Globus pallidus (tissue), 1 donor: ENCODE measurements at places on chromosomes 7 and 10.

DNA sequence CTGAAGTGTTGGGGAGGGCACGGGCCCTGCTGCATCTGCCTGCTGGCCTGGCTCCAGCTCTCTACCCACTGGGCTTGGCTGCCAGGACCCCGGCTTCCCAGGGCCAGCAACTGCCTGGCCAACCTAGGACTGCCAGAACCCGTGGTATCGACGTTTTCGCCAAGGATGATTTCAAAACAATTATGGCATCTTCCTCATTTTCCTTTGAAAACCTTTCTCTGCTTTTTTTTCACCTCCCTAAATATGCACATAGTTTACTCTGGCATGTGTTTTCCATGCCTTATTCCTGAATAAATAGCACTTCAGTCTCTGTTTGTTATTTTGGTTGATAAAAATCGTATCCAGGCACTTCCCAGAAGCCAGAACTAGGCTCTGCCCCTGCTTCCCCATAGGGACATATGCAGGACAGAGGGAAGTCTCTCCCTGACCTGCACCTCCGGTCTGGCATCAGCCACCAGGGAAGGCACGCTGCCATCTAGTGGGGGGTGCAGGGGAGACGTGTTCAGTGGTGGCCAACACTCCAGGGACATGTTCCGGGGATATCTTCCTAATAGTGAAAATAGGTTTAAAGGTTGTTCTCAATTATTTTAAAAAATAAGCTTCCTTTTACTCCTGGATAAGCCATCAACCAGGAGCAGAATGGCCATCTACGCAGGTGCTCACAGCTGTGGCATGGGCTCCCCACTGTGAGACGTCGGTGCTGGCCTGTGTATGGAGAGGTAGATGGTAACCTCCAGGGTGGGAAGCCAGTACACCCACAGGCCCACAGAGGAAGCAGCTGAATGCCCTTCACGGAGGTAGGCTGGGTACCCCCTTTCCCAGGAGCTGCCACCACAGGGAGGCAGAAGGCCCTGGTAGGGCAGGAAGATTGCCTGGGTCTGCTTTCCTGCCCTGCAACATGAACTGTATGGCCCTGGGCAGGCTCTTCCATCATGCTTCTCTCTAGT, 30.7 kb upstream of the ANTXRL start:
- peak; percentile 31 for DNase-seq

GRCh38 chr7:70763961-70764691, 367.8 kb upstream of the GALNT17 start:
- peak; percentile 42 for DNase-seq

DNA sequence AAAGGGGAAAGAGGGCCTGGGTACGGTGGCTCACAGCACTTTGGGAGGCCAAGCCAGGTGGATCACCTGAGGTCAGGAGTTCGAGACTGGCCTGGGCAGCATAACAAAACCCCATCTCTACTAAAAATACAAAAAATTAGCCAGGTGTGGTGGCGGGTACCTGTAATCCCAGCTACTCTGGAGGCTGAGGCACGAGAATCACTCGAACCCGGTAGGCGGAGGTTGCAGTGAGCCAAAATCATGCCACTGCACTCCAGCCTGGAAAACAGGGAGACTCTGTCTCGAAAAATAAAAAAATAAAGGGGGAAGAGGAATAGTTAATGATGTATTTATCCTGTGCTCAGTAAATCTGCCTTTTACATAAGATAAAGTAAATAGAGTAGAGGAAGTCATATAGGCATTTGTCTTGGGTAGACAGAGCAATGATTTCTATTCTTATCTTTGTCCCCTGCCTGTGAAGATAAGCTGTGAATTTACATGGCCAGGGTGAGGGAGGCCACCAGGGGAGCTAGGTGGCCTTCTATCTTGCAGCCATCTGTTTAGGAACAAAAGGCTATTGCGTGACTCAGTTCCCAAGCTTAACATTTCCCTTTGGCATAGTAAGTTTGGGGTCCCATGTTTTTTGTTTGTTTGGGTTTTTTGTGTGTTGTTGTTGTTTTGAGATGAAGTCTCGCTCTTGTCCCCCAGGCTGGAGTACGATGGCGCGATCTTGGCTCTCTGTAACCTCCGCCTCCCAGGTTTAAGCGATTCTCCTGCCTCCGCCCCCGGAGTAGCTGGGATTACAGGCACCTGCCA, 73.2 kb upstream of the GTF2I start:
- no peak for DNase-seq

- DNase-seq, result no peak
Measured at GRCh38 chr7:27799212-27799611, 59.2 kb downstream of the TAX1BP1 start.

DNA sequence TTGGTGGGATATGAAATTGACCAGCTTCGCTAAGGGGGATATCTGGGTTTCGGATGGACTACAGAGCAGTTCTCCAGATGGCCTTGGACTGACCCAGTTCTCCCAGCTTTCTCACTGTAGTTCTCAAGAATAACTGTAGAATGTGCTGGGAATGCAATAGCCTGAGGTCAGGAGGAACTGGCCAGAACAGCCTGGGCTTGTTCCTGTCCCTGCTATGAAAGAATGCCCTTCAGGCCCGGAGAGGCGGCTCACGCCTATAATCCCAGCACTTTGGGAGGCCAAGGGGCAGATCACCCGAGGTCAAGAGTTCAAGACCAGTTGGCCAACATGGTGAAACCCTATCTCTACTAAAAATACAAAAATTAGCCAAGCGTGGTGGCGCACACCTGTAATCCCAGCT, 12.3 kb upstream of the TSPAN14 start:
- DNase-seq, result no peak

DNA sequence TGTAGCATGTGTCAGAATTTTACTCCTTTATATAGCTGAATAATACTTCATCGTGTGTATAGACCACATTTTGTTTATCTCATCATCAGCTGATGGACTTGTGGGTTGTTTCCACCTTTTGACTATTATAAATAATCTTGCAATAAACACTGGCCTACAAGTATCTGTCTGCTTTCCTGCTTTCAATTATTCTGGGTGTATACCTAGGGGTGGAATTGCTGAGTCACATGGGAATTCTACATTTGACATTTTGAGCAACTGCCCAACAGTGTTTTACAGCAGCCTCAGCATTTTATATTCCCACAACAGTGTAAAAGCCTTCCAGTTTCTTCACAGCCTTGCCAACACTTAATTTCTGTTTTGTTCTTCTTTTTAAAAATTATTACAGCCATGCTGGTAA, 200.3 kb upstream of the PRSS1 start:
- no peak for DNase-seq

- no peak for DNase-seq
Measured at GRCh38 chr7:129101746-129102145, 42.8 kb upstream of the TSPAN33 start.

DNA sequence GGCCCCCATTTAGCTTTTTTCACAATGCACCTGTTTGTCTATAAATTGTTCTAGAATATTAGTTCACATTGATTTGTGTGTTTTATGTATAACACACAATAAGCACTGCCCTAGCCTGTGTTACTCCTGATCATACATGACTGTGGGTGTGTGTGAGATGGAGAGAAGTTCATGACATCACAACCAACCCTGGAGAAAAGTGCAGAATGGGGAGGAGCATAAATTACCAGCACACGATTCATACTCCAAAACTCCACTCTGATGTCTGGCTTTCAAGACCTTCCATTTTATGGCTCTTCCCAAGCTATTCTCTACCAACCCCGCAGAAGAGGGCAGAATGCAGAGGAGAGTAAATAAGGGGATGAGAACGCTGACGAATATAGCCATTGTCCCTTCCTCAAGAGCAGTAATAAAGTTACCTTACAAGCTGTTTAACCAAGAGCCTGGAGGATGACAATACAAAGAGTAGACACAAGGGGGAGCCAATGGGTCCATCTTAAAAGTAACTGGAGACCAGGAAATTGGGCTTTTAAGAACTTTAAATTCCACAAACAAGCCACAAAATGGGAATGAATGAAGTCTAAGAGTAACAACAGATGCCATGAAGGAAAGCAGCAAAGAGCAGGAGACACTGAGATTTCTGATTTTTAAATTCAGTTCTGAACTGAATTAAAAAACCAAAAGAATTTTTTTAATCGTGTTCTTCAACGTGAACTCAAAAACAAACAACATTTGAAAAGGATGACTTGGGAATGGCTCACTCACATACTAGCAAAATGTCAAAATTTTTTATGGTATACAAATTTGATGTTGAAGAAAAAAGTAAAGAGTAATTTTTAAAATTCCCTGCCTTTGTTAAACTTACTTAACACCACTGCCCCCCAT, 159.6 kb downstream of the PARD3 start:
- peak; percentile 22 for DNase-seq

- DNase-seq, result no peak
Measured at GRCh38 chr7:134744569-134744968, 34.9 kb upstream of the CALD1 start.

- no peak for DNase-seq
Measured at GRCh38 chr7:458511-459245, 61.0 kb downstream of the PDGFA start.

- DNase-seq, result no peak
Measured at GRCh38 chr7:127417346-127417745, 24.8 kb upstream of the ZNF800 start.

GRCh38 chr7:81075150-81075549, 156.3 kb upstream of the SEMA3C start:
- DNase-seq, result no peak

DNA sequence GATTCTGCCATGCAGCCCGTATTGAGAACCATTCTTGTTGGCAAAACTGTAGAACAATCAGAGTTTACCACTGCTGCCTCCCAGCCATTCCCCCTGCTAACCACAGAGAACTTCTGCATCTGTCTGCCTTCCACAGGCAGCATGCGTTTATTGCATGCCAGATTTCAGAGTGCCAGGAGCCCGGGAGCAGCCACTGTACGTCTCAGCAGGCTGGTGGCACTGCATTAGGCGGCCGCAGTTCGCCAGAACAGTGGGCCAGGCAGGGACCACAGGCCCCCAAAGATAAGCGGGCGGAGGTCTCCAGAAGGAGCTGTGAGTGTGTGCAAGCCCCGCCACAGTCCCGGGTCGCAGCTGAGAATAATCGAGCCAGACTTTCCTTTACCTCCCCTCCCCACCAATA, 31.8 kb downstream of the ZNF467 start:
- DNase-seq, result peak; percentile 51

- no peak for DNase-seq
Measured at GRCh38 chr10:509361-510102, 179.9 kb downstream of the DIP2C start.
